ENCODE measurements at places on chromosomes 6 and 20.

- DNase-seq = no peak
These were observed 11.5 kb downstream of the PYGB start for GRCh38 chr20:25259358-25259757.

- DNase-seq = peak; percentile 29
These were observed 15.6 kb upstream of the SUMO4 start for GRCh38 chr6:149384464-149384863.

DNA sequence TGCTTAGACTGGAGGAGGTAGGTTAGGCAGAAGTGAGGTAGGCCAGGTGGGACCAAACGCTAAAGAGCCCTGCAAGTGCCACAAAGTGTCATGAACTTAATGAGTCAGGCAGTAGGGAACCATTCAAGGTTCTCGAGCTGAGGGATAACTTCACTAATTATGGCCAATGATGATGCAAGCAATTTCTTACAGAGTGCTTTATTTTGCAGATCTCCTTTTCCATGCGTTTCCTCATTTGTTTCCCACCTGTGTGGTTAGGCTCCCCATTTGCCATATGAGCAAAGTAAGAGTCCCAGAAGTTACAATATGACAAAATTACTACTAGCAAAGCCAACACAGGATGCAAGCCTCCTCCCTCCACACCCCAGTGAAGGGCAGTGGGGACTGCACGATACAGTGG, 36.5 kb upstream of the PSMF1 start:
- DNase-seq = no peak

DNA sequence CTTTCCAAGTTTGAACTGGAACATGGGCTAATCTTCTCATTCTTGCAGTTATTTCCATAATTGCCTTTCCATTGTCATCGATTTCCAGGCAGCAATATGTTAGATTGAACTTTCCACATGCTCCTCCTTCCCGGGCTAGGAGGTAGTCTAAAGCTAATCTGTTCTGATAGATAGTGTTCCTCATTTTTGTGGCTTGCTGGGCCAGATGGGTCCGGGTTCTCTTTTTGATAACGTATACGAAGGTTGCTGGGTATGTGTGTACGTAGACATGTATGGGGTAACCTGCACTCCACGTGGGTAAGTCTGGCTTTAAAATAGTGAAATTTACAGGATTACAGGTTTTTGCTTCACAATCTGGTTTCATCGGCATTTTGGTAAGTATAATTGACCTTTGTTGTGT, 14.0 kb upstream of the GMPR start:
- DNase-seq = no peak

GRCh38 chr20:1448081-1448620, 18.5 kb downstream of the NSFL1C start:
- peak; percentile 43 for DNase-seq

DNA sequence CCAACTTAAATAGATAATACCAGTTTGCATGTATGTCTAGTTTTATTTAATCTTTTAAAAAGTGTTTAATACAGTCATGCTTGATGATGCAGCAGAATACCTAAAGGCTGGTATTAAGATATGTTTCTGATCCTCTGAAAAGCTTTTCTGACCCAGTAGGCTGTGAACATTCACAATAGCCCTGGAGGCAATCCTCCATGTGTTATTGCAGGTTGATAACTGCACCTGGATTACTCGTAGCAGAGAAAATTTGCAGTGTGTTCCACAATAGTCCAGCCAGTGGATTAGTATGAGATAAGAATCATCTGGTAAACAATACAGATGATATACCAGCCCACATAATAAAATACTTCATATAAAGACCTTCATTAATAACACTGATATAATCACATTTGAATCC, 178.9 kb upstream of the RNF217 start:
- DNase-seq = no peak

DNA sequence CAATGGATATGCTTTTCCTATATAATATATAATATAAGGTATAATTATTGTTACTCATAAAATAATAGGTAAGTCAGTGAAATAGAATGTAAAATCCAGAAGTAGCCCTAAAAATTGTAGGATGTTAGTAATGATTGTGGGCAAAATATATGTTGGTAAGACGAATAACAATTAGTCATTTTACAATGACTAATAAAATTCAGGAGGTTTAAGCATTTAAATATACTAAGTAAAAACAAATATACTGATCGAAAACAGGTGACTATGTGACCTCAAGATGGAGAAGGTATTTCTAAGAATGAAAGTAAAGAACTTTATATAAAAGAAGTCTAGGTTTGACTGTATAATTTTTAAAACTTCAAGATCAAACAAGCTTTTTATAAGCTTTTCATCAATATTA, 28.9 kb downstream of the FUCA2 start:
- DNase-seq = no peak

DNA sequence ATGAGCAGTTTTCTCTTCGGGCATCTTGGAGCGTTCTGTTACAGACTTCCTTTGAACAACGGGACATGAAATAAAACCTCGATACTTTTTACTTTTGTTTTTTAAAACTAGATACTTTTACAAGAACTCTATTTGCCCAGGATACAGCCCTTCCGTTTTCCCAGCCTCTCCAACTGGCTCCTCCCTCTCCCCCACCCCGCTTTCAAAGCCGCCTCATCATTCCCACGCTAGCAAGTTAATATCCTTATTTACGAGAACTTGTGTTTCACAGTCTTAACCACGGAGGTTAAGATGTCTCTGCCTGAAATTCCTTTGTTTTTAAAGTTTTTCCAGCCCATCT, 241 bp upstream of the CFAP206 start:
- no peak for DNase-seq

- DNase-seq = no peak
These were observed 101.9 kb downstream of the CD109 start for GRCh38 chr6:73797861-73798260.

GRCh38 chr6:118751072-118751471, 99.7 kb upstream of the CEP85L start:
- DNase-seq = no peak

- peak; percentile 5 for DNase-seq
These were observed 368.5 kb upstream of the SYNCRIP start for GRCh38 chr6:86010915-86011786.

- DNase-seq = no peak
These were observed 47.2 kb downstream of the TMEM242 start for GRCh38 chr6:157276134-157276532.

DNA sequence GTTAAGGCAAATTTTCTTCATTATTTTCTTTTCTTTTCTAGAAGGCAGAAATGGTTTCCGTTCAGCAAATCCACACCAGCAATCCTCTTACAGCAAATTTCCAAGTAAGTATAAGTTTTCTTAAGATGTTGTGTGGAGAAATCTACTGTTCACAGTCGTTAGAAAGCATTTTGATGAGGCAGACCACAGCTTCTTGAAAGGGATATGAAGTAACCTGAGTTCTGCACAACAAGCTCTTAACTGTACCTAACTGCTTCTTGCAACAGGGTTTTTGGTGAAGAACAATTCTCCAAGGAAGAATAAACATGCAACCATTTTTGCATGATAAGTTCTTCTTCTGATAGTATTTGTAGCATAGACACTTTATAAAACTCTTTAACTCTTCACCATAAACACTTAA, 45.3 kb upstream of the STXBP5 start:
- no peak for DNase-seq

DNA sequence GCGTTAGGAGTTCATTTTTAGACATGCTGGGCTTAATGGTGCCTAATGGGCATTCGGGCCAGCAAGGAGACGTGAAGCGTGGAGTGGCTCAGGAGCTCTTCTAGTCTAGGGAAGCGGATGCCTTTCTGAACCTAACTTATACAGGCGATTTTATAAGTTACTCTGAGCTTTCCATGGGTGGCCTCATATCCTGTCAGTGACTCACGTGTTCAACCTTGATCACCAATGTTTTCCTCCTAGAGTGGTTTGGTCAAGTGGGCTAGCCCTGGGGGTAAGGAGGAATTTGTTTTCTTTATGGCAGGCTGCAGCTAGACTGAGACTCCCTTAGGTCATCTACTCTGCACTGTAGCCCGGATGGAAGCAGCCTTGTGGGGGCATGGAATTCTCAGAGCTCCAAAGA, 52.1 kb downstream of the PLAGL1 start:
- DNase-seq = no peak

DNA sequence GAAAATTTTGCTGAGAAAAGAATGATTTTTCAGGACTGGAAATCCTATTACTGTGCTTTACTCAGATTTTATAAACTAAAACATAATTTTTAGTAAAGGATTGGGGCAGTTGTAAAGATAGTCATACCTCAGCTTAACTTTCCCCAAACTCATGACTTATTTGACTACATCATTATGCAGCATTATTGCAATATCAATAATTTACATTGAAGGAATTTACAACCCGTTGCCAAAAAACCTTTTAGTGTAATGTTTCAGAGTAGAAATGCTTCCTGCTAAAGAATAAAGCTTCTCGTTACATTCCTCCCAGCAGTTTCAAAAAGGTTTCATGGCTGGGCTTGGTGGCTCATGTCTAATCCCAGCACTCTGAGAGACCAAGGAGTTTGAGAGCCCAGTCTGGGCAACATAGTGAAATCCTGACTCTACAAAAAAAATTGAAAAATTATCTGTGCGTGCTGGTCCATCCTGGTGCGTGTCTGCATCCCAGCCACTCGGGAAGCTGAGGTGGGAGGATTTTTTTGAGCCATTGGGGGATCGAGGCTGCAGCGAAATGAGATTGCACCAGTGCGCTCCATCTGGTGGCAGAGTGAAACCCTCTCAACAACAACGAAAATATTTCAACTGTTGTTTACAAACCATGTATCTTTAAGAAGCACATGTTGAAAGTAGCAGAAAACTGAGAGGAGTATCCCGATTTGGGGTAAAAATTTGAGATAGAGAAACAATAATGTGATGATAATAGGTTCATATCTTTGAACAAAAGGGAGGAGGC, 4.4 kb downstream of the AMD1 start:
- peak; percentile 53 for DNase-seq

- no peak for DNase-seq
These were observed 27.0 kb downstream of the ZNF292 start for GRCh38 chr6:87182321-87182720.

DNA sequence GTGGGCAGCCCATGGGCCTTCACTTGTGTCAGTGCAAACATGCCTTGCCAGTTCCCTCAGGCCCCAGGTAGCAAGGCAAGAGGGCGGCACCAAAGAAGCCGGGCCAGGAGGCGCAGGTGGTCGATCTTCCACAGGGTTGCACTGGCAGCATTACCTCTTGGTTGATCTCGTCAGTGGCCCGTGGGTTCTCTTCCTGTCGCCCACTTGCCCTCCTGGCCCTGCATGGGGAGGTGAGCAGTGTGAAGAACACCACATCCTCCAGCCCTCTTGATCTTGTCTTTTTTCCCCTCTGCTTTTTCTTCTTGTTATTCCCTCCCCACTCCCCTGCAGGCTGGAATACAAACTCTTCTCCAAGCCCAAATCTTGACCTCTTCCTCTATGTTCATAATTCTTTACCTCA, 3.0 kb upstream of the CST11 start:
- no peak for DNase-seq

DNA sequence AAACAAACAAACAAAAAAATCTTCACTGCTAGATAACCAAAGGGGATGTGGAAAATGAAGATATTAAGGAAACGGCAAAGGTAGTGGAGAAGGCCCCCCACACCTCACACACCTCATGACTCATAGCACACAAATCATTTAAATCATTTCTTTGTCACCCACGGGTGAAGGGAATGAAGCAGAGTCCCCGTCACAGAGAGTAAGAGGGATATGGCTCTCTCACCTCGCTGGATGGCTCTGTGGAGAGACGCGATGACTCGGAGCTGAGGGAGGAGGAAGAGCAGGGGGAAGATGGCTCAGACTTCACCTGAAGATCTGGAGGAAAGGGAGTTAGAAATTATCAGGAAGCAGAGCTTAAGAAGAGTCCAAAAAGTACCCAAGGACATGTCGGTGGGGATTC, 1.2 kb downstream of the ATF6B start:
- no peak for DNase-seq

DNA sequence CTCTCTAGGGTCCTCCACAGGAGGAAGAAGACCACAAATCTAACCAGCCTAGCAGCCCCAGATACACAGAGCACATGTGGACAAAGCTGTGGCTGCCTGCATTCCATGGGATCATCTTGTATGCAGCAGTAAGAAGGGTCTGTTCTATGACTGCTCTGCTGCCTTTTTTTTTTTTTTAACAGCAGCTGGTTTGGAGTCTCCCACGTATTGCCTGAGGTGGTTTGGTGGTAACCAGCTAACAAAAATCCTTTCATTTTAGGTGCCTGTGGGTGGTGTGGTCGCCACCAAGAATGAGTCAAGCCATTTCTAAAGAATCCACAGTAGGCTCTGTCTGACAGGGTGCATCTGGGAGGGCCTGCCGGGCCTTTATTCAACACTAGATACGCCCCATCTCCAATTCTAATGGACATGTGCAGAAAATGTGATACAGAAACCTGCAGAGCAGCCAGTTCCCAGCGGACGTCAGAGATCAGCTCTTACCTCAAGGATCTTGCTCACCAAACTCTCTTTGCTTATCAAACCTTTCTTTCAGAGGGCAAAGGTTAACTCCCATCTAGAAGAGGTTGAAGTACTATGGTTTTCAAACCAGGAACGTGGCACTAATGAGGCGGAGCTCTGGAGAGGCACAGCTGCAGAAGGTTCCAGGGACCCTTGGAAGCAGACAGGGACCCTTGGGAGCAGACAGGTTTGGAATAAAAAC, 32.0 kb downstream of the GNAS-AS1 start:
- no peak for DNase-seq

GRCh38 chr6:82611751-82612150, 248.1 kb downstream of the TPBG start:
- DNase-seq = no peak

GRCh38 chr6:127791779-127792528, 108.9 kb downstream of the THEMIS start:
- DNase-seq = peak; percentile 27

DNA sequence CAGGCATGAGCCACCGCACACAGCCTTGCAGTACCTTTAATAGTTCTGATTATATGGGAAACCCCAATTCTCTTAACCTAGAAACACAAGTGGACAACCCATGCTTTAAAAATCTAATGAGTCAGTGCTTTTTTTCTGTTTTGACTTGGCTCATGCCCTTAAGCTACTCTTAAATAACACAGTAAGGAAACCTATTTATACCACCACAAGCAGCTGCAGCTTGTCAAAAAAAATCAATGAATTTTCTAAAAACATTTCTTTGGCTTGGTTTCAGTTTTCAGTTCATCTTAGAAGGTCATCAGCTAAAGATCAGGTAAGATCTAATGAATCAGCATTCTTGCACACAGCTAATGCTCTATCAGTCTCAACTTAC, 124.1 kb upstream of the DST start:
- DNase-seq = no peak

- no peak for DNase-seq
These were observed 10.9 kb downstream of the DPPA5 start for GRCh38 chr6:73343164-73343563.

- DNase-seq = no peak
These were observed 533 bp downstream of the MRPS18A start for GRCh38 chr6:43687079-43687436.

DNA sequence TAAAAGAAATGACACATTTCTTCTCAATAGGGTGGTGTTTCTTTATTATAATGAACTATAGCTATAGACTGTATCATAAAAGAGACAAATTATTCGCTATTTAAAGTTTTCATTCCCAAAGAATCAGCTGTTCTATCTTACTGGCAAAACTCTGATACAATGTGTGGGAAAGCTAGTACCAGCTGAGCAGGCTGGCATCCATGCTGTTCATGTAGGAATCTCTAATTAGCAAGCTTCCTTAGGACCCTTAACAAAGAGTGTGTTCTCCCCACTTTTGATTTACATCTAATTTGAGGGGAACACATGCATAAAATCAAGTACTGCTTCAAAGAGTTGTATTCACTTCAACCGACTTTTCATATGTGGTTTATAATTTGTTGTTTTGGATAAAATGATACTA, 13.2 kb downstream of the STX16 start:
- DNase-seq = no peak
